ENCODE measurements at places on chromosomes 2 and 18.

DNA sequence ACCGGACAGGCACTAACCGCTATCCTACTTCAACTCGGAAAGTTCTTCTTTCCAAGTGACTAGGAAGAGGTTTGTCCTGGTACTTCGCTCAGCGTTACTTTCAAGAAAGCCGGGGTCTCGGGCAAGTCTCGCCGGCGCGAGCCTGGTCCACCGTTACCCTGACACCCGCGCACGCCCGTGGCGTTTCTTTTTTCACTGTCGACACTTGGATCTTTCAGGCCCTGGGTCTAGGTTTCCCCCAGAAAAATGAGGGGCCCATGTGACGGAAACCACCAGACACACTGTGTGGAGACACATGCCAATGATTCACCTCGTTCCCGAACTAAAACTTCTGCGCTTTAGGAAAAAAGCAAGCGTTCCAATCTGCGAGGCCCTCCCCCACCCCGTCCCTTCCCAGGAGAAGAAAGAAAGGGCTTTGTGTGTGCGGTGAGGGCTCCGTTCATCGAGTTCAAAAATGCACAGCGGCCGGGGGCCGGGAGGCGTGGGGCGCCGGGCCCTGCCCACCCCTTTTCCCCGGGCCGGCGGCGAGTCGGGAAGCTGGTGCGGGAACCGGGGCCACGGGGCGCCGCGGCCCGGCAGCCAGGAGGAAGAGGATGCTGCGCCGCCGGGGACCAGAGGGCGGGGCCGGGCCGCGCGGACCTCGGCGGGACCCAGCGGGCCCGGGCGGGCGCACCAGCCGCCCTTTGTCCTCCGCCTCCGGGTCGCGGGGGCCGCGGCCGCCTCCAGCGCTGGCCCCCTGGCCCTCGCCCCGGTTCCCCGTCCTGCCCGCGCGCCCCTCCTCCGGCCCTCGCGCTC is 2.6 kb downstream of the ZNF521 start:
- no peak for DNase-seq

- no peak for DNase-seq
Measured at GRCh38 chr2:14615121-14615520, 17.4 kb upstream of the LRATD1 start.

GRCh38 chr2:152558158-152558984 is 158.9 kb downstream of the PRPF40A start:
- DNase-seq: no peak

DNA sequence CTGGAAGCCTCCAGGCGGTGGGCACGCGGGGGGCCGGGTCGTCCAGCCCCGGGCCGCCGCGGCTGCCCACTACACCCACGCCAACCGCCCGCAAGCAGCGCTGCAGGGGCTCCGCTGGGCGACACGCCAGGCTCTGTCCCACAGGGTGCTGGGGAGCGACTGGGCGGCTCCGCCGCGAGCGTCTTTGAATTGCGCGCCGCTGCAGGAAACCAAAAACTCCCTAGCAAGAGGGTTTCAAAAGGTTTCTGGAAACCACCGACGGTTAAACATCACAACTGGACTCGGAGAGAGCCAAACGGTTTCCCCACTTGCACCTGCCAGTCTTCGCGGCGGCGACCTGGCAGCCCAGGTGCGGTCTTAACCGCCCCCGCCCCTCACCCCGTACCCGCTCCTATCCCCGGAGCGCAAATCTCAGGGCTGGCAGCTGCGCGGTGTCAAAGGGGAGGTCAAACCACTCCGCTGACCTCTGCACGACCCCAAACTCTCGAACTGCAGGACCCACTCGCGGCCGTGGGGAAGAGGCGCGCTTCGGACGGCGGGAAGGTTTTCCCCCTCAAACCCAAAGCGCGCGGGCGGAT is 1.0 kb downstream of the CXCR4 start:
- DNase-seq: no peak

GRCh38 chr18:42268798-42269197 is 313.8 kb downstream of the PIK3C3 start:
- peak; percentile 40 for DNase-seq

DNA sequence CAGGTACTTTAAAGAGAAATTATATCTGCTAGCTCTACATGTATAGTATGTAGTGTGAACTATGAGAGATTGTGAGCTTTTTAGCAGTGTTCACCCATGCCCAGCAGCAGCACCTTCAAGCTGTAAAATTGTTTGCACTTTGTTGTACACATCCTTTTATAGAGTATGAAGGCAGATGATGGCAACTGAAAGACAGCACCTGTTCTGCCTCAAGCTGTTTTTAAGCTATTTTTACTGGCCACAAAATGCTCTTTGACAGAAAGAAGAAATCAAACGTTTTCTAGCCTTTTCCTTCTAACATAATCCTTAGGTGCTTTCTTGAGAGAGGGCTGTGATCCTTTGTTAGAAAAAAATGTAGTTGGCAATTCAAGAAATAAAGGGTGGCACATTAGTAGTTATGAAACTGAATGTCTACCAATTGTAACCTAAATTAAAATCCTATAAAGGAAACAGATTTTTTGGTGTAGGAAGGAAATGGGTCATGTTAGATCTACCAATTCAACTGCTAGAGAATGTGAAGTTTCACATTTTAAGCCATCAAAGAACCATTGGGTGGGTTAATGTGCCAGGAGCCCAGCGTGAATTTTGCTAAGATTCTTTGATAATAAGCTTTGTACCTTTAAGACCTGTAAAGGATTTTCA is 59.5 kb downstream of the R3HDM1 start:
- DNase-seq: no peak

- no peak for DNase-seq
Measured at GRCh38 chr2:216445501-216445900, 33.2 kb downstream of the SMARCAL1 start.

- DNase-seq: no peak
Measured at GRCh38 chr2:190693533-190694232, 44.8 kb downstream of the NAB1 start.

DNA sequence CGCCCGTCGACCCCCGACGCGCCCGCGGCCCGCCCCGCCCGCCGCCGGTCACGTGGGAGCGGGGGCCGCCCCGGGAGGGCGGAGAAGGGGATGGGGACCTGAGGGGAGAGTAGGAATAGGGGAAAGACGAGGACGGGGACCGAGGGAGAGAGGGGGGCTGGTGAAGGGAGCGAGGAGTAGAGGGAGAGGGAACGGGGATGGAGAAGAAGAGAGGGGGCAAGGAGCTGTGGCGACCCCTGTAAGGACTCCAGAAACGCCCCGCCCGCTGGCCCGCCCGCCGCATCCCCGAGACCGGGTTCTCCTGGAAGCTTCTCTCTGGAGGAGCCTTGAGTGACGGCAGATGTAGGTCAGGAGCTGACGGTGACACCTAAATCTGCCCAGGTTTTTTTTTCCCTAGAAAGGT is 615 bp downstream of the ADNP2 start:
- no peak for DNase-seq

GRCh38 chr18:11851806-11852337 is 659 bp downstream of the CHMP1B start:
- no peak for DNase-seq

DNA sequence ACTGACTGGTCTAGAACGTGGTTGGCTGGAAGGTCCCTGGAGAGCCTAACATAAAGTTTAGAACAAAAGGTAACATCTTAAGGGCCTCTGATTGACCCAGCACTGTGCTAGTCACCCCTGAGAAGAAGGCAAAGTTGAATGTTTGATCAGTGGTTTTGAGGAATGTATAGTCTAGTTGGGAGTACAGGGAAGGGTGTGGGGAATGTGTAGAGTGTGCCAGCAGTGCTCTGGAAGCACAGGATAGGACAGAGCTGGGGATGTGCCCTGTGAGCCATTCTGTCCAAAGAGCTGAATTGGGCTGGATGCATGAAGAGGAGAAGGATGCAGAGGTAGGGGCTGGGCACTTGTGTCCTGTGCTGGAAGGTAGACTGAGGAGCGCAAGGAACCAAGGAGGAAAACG is 41.0 kb upstream of the DOCK10 start:
- no peak for DNase-seq

GRCh38 chr2:152466041-152466440 is 131.1 kb downstream of the FMNL2 start:
- DNase-seq: no peak

DNA sequence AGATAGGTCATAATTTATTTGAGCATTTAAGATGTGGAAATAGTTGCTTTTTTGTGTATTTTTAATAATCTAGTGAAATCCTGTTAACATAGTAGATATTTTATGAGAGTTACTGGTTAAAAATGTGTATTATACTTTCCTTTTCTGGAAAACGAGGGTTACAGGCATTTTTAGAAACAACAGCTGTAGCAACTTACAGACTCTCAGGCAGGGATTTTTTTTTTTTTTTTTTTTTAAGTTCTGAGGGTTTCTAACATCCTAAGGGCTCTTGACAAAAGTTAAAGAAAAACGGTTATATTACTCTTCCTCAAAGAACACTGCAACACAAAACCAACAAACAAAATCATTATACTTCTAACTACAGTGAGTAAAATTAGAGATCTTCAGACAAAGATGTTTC is 205.9 kb downstream of the ACKR3 start:
- no peak for DNase-seq

DNA sequence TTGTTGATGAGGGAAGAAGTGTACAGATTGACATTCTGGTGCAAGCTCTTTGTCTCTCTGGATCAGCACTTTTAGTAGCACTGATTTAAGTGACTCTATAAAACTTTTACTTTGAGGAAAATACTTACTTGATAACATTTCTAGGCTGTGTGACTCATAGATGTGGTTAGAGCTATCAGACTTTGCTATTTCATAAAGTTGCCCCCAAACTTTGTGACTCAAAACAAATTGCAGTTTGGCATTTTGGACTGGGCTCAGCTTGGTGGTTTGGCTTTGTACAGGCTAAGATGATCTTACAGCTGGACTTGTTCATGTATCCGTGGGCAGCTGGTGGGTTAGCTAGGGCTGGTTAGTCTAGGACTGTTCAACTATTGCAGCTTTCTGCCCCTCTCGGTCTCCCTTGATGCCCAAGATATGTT is 42.1 kb upstream of the GLS start:
- DNase-seq: no peak

DNA sequence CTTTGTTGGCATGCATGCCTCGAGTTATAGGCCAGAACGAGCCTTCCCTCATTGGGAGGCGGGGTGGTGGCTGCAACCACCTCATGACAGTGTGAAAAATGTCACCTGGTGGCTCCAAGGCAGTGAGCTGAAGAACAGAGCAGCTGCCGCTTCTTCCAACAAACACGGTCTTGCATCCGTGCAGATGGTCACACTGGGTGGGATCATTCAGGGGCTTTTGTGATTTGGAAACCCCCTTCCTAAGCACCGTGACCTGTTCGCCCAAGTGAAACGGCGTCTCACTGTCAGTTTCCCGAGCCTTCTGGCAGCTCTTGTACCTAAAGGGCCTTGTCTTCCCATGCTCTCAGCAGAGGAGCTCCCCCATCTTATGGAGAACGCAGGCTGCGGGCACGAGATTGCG is 159.7 kb downstream of the NAPG start:
- DNase-seq: no peak
